RWPE2 (cell line): ENCODE measurements at places on chromosomes 4 and X.

DNA sequence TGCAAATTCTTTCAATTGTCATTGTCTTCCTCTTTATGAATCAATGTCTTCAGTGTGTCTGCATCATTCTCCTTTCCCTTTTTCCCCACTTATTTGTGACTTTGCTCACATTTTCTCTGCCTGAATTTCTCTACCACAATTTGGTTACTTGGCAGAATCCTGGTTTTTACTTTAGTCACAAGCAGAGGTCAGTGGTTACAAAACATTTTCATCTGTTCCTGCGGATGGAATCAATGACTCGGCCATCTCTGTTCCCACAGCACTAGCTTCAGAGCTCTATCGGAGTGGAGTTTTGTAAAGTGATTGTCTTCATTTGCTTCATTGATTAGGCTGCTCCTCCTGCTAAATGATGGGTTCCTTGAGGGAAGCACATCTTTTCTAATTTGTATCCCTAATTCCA lies 501.3 kb upstream of the AADAT start:
- DNase-seq = no peak

- DNase-seq = no peak
Observed at GRCh38 chr4:153204728-153205648, 745 bp downstream of the TRIM2 start.

DNA sequence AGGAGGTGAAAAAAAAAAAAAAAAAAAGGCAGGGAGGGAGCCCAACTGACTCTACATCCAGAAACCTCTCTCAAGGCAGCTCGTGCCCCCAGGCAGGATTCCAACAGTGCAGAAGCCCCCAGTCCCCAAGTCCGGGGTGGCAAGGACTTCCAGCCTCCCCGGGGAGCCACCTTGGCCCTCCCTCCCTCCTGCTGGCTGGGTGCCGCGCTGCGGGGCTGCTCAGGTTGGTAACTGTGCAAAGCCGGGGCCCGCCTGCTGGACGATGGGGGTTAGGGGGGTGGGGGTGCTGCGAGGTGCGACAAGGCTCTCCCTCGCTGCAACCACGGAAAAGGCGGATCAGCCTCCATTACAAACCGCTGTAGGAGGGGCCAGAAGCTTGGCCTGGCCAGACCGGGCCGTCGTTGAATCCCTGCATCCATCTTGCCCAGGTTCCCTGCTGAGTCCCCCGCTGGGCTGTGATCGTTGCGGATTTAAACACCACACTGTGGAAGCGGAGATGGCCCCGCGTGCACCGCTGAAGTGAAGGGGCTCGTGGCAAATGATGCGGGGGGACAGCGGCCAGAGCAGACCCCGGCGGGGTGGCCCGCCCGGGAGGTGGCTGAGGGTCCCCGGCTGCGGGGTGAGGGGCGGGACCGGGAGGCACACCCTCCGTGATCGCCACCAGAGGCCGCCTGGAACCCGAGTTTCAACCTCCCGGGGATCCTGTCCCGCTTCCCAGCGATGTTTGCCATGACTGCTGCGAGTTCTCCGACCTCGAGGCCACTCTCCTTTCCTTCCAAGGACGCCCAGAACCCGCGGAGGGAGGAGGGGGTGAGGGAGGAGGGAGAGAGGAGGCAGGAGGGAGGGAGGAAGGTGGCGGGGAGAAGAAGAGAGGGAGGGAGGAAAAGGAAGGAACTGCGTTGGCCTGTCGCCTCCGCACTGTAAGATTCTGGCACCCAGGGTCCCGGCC lies 58.0 kb upstream of the DDX3X start:
- peak; percentile 50 for DNase-seq

DNA sequence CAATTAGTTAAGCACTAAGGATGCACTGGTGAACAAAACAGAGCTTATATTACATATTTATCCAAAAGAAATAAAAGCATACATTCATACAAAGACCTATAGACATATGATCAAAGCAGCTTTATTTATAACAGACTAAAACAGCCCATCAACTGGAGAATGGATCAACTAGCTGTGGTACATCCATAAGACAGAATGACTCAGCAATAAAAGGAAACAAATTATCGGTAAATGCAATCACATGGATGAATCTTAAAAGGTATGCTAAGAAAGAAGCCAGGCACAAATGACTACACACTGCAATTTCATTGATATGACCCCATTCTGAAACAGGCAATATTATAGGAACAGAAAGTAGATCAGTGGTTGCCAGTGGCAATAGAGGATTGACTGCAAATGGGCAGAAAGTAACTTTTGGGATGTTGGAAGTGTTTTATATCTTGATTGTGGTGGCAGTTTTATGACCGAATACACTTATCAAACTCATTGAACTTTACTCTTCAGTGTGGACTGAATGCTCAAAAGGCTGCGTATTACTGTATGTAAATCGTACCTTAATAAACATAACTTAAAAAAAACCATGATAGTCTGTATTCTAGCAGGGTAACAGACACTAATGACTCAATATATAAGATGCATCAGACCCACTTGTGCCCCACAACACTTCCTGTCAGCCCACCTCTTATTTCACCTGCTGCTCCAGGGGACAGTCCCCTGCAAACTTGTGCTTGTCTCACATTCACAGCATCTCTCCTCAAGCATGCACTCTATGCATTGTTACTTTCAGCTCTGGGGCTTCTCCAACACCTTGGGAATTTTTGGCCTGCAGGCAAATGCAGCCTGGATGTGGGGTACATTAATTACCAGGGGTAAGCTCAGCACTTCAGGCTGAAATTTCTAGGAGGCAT lies 59.1 kb downstream of the MID1IP1 start:
- no peak for DNase-seq

- no peak for DNase-seq
Observed at GRCh38 chrX:15758140-15758539, 20.1 kb downstream of the CA5B start.

DNA sequence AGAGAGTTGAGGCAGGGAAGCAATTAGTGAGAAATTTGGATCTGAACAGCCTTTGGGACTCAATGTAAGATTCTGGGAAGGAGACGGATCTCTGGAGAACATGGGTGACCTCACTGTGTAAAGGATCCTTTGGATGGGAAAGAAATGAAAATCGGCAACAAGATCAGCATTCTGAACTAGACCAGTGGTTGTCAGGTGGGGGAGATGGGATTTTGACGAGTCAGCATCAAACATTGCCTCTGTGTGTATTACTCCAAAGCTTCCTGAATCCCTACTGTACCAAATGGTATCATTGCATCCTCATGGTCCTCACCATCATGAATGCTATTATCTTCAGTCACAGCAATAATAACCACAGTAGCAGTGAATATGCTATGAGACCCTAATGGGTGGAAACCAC lies 52.8 kb downstream of the PGRMC2 start:
- no peak for DNase-seq

- DNase-seq = no peak
Observed at GRCh38 chr4:38656111-38656510, 7.9 kb upstream of the KLF3 start.

GRCh38 chrX:134664202-134664601 lies 5.9 kb upstream of the PLAC1 start:
- no peak for DNase-seq

DNA sequence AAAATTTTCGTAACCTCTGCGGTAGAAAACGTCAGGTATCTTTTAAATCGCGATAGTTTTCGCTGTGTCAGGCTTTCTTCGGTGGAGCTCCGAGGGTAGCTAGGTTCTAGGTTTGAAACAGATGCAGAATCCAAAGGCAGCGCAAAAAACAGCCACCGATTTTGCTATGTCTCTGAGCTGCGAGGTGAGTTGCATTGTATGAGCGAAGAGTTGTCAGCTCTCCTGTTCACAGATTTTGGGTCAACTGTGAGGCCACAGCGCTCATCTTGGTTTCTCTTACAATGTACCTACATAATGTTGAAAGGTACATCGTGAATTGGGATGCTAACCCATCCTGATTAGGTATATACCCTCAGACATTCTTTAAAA lies 486 bp downstream of the CLCN3 start:
- no peak for DNase-seq

- no peak for DNase-seq
Observed at GRCh38 chr4:138562544-138562991, 320.4 kb upstream of the SLC7A11 start.

- DNase-seq = no peak
Observed at GRCh38 chrX:45980726-45981125, 564.5 kb downstream of the ZNF674 start.

- DNase-seq = no peak
Observed at GRCh38 chrX:17842769-17843525, 18.2 kb downstream of the RAI2 start.

DNA sequence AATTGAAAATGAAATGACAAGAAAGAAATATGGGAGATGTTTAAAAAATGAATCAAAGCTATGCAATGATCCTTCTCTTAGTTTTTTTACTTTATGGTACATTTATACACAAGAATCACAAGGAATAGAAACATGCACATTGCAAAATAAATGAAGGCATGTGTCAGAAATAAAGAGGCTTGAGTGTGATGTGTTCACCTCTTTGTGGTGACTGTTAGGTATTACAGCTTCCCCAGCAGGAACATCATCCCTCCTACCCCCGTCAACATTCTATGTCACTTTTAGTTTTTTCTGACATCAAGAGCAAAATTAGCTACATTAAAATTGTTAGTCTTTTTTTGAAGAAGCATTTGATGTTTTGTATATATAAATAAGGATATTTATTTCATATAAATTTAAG lies 214.8 kb downstream of the SLC4A4 start:
- no peak for DNase-seq

GRCh38 chr4:26837993-26838842 lies 22.4 kb upstream of the STIM2 start:
- DNase-seq = no peak

GRCh38 chr4:86223472-86223871 lies 136.4 kb downstream of the MAPK10 start:
- no peak for DNase-seq

- no peak for DNase-seq
Observed at GRCh38 chrX:12892716-12893115, 13.7 kb upstream of the TLR8 start.

- no peak for DNase-seq
Observed at GRCh38 chr4:129641179-129641578, 545.2 kb downstream of the C4orf33 start.

GRCh38 chr4:168631241-168632162 lies 134.7 kb downstream of the PALLD start:
- peak; percentile 63 for DNase-seq

- no peak for DNase-seq
Observed at GRCh38 chr4:153084224-153084979, 119.8 kb upstream of the TRIM2 start.

- DNase-seq = no peak
Observed at GRCh38 chr4:72786401-72786990, 217.5 kb upstream of the ADAMTS3 start.

GRCh38 chr4:10582059-10582686 lies 102.4 kb downstream of the CLNK start:
- DNase-seq = no peak

- DNase-seq = no peak
Observed at GRCh38 chrX:41302370-41302769, 31.6 kb upstream of the DDX3X start.

GRCh38 chrX:137695417-137695816 lies 129.5 kb downstream of the ZIC3 start:
- no peak for DNase-seq

DNA sequence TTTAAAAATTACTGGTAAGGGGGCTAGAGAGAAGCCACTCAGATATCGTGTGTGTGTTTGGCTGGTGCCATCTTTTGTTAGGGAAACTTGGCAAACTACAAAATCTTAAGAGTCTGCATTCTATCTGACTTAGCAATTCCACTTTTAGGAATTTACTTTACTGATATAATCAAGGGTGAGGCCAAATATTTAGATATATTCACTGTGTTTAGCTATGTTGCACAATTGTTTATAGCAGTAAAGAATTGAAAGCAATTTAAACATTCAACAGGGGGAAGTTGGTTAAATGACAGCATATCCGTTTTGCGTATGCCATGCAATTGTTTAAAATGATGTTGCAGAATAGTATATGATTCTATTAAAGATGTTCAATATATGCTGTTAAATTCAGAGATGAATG lies 6.4 kb upstream of the HERC3 start:
- DNase-seq = no peak

- peak; percentile 35 for DNase-seq
Observed at GRCh38 chr4:102139132-102139573, 206.1 kb downstream of the SLC39A8 start.

GRCh38 chrX:70168238-70169188 lies 8.8 kb upstream of the DGAT2L6 start:
- no peak for DNase-seq

GRCh38 chr4:132827522-132827921 lies 321.6 kb upstream of the PCDH10 start:
- no peak for DNase-seq

DNA sequence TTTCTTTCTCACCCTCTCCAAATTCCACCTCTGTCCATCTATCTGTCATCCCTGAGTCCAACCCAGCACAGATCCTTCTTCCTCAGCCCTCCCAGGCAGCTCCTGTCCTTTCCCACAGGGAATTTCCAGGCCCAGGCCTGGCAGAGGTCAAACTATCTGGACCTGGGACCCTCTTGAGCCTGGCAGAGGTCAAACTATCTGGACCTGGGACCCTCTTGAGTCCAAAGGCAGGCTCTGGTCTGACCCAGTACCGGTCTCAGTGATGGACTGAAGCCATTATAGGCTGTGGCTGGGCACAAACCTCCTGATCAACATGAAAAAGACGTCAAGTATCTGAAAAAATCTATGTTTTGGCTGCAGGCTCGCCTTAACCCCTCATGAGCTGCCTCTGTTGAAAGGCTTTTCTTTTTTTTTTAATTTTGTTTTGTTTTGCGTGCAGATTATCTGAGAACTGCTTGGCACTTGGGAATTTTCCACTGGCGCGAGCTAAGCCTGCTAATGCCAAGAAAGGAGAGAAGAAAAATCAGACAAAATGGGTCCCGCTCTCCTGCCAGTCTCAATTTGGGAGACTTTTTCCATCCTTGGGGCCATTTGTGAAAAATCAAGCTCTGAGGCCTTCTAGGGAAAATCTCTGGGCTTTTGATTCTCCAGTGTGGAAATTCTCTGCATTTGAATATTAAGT lies 31.2 kb downstream of the MSX1 start:
- no peak for DNase-seq

DNA sequence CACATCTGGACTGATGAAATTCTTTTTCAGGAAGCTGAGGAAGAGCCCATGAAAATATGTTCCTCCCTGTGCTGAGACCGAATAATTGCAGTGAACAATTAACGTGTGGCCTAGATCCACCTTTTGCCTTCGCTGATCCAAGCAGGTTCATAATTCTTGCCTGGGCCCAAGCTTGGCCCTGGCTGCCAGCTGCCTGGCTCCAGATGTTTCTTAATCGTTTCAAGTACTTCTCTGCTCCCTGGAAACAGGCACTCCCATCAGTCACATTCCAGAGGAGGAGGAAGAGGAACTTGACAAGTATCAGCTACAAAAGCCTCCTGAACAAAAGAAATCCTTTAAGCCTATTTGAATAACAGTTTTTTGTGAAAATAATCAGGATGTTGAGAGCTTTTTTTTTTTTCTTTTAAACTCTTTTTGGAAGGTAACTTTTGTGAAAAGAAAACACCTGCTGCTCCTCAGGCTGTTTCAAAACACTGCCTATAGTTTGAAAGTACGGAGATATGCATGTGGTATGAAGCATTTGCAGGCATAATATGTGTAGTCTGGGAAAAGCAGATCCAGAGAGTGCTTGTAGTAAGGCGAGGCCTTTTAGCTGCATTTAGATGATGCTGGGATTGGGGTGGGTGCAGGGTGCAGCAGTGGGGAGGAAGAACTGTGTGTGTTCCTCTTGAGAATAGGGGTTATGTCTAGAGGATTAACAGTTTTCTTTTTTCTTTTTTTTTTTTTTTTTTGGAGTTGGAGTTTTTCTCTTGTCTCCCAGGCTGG lies 154.4 kb downstream of the PTTG2 start:
- DNase-seq = no peak
